ENCODE measurements at places on chromosomes 3 and 15. TPM values are rescaled to one million over a fixed set of nuclear protein-coding genes. Genes with fewer than 3 reads are reported as not detected.

The ZNF660 gene
- polyA plus RNA-seq = 0.44 TPM

The EXD1 gene
- not detected for polyA plus RNA-seq

The WNT5A gene
- polyA plus RNA-seq = 0.08 TPM

The GTF2A2 gene
- 67.9 TPM for polyA plus RNA-seq

The C3orf85 gene
- not detected for polyA plus RNA-seq

The LRRN1 gene
- not detected for polyA plus RNA-seq

The KIF15 gene
- 1.6 TPM for polyA plus RNA-seq

The OXSR1 gene
- polyA plus RNA-seq = 12.7 TPM

The CCR3 gene
- polyA plus RNA-seq = not detected

The GNAT1 gene
- not detected for polyA plus RNA-seq

GRCh38 chr15:62465173-62465572, 300.1 kb upstream of the C2CD4B start:
- no peak for DNase-seq
- no peaks in the 10 kb centered on the region for H3K4me1 ChIP-seq
- H3K27me3 ChIP-seq = no peaks in the 10 kb centered on the region
- H3K4me3 ChIP-seq = no peak overlapping the region
- no peaks in the 10 kb centered on the region for H3K36me3 ChIP-seq

- H3K27ac ChIP-seq = no peak overlapping the region
- H3K4me3 ChIP-seq = no peak overlapping the region
Observed at GRCh38 chr15:69704229-69704628, 251.6 kb downstream of the RPLP1 start.

- no peaks in the 10 kb centered on the region for H3K27me3 ChIP-seq
- peaks cover 72% of the 10 kb centered on the region for H3K4me1 ChIP-seq
- no peaks in the 10 kb centered on the region for H3K36me3 ChIP-seq
- DNase-seq = peak; percentile 53
- peak within 1 kb of the TSS; percentile 95 for H3K4me3 ChIP-seq
Observed at GRCh38 chr15:51094606-51095569, at the start of gene TNFAIP8L3. Gene TNFAIP8L3 (minus strand): TSS chr15:51094906. CDS start chr15:51094595, 311 bp downstream.

- H3K36me3 ChIP-seq = no peaks in the 10 kb centered on the region
- H3K4me1 ChIP-seq = peaks cover 2% of the 10 kb centered on the region
- no peak for DNase-seq
- H3K27me3 ChIP-seq = no peaks in the 10 kb centered on the region
- no peak overlapping the region for H3K4me3 ChIP-seq
Observed at GRCh38 chr3:61967019-61967418, 405.6 kb downstream of the PTPRG start.

DNA sequence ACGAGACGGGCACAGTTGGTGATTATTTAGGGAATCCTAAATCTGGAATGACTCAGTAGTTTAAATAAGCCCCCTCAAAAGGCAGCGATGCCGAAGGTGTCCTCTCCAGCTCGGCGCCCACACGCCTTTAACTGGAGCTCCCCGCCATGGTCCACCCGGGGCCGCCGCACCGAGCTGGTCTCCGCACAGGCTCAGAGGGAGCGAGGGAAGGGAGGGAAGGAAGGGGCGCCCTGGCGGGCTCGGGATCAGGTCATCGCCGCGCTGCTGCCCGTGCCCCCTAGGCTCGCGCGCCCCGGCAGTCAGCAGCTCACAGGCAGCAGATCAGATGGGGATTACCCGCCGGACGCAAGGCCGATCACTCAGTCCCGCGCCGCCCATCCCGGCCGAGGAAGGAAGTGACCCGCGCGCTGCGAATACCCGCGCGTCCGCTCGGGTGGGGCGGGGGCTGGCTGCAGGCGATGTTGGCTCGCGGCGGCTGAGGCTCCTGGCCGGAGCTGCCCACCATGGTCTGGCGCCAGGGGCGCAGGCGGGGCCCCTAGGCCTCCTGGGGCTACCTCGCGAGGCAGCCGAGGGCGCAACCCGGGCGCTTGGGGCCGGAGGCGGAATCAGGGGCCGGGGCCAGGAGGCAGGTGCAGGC, 318.0 kb downstream of the FGF12 start:
- H3K4me1 ChIP-seq = peaks cover 20% of the 10 kb centered on the region
- peak overlapping the region; percentile 51 for H3K4me3 ChIP-seq
- peak; percentile 57 for DNase-seq
- H3K36me3 ChIP-seq = no peaks in the 10 kb centered on the region
- no peaks in the 10 kb centered on the region for H3K27me3 ChIP-seq
- H3K27ac ChIP-seq = no peak overlapping the region

GRCh38 chr3:42685363-42685881, at the start of gene KLHL40:
Gene KLHL40 (plus strand): TSS chr3:42685537. CDS start chr3:42685619, 82 bp downstream.
- H3K27ac ChIP-seq = no peak within 1 kb of the TSS
- H3K4me3 ChIP-seq = no peak within 1 kb of the TSS
- no peaks in the 10 kb centered on the region for H3K36me3 ChIP-seq
- H3K27me3 ChIP-seq = peaks cover 22% of the 10 kb centered on the region

DNA sequence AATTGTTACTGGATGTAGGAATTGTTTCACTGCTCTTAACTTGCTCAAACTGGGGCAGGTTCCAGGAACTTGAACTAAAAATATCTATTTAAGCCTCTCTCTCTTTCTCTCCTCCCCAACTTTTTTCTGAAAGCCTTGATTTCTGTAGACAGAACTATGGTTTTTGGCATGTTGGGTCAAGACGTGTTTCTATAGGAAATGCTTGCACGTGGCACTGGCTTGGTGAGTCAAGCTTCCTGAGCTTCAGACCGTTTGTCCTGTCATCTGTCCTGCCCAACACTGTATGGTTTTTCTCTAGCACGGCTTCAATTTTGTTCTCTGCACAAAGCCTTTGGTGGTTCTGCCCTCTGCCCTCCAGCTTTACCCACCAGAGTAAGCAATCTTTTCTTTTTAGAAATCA, 13.5 kb downstream of the EAF1 start:
- H3K27me3 ChIP-seq = no peaks in the 10 kb centered on the region
- H3K4me3 ChIP-seq = no peak overlapping the region
- DNase-seq = peak; percentile 67
- peak overlapping the region; percentile 57 for H3K27ac ChIP-seq
- peaks cover 14% of the 10 kb centered on the region for H3K36me3 ChIP-seq

- H3K27me3 ChIP-seq = no peaks in the 10 kb centered on the region
- no peak for DNase-seq
- peaks cover 9% of the 10 kb centered on the region for H3K4me1 ChIP-seq
- no peak overlapping the region for H3K4me3 ChIP-seq
- no peak overlapping the region for H3K27ac ChIP-seq
Observed at GRCh38 chr3:47265725-47266428, 16.7 kb downstream of the KIF9 start.

GRCh38 chr3:160622263-160623045, 54.5 kb upstream of the ARL14 start:
- peaks cover 10% of the 10 kb centered on the region for H3K27me3 ChIP-seq
- H3K4me3 ChIP-seq = no peak overlapping the region
- no peak for DNase-seq
- no peak overlapping the region for H3K27ac ChIP-seq

- no peak overlapping the region for H3K4me3 ChIP-seq
- no peak for DNase-seq
- H3K27ac ChIP-seq = no peak overlapping the region
- no peaks in the 10 kb centered on the region for H3K27me3 ChIP-seq
- peaks cover 1% of the 10 kb centered on the region for H3K4me1 ChIP-seq
Observed at GRCh38 chr3:30321065-30321464, 285.3 kb upstream of the TGFBR2 start.

GRCh38 chr3:49410846-49411534, 786 bp downstream of the RHOA start:
- peak overlapping the region; percentile 79 for H3K27ac ChIP-seq
- peaks cover 36% of the 10 kb centered on the region for H3K4me1 ChIP-seq
- H3K27me3 ChIP-seq = no peaks in the 10 kb centered on the region
- peak overlapping the region; percentile 100 for H3K4me3 ChIP-seq
- DNase-seq = peak; percentile 50

- H3K4me1 ChIP-seq = peaks cover 15% of the 10 kb centered on the region
- peak overlapping the region; percentile 88 for H3K4me3 ChIP-seq
- no peak for DNase-seq
Observed at GRCh38 chr3:195441051-195441450, 1.8 kb downstream of the ACAP2 start.

DNA sequence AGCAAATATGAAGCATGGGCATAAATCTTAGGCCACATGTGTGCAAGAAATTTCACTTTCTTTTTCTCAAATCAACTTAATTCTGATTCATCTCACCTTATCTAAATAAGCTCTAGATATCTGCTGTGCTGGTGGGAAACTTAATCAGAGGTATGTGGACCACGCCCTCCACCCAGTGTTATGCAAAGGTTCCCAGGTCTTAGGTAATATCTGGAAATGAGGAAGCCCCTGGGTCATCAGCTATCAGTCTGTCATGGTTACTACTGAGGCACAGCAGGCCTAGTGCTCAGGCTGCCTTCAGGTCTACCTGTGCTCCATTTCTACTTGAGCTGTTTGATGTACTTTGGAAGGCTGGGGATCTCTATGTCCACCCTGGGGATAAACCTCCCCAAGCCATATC, 134.4 kb upstream of the KCNH8 start:
- H3K27ac ChIP-seq = no peak overlapping the region
- no peak for DNase-seq
- no peaks in the 10 kb centered on the region for H3K27me3 ChIP-seq
- no peaks in the 10 kb centered on the region for H3K4me1 ChIP-seq
- H3K4me3 ChIP-seq = no peak overlapping the region

- H3K27me3 ChIP-seq = no peaks in the 10 kb centered on the region
- H3K4me1 ChIP-seq = peaks cover 15% of the 10 kb centered on the region
- no peak overlapping the region for H3K27ac ChIP-seq
- DNase-seq = no peak
- no peaks in the 10 kb centered on the region for H3K36me3 ChIP-seq
Observed at GRCh38 chr3:108338901-108339545, 42.7 kb downstream of the HHLA2 start.
